Breast epithelium (tissue), 4 donors: ENCODE measurements at places on chromosomes 3 and 15. TPM values are rescaled to one million over a fixed set of nuclear protein-coding genes. Genes with fewer than 3 reads are reported as not detected.
A peak's percentile ranks its signal among the peaks of the same experiment; 100 is the strongest.

Gene CISH
- 29.6 TPM for total RNA-seq

Gene TRIM59
- total RNA-seq: 3.9 TPM

Gene ONECUT1
- total RNA-seq: not detected

Gene FHIT
- 19.2 TPM for total RNA-seq

Gene STRA6
- total RNA-seq: 1.0 TPM

Gene PLSCR5
- not detected for total RNA-seq

Gene VPS18
- total RNA-seq: 23.2 TPM

Gene GPR176
- 9.4 TPM for total RNA-seq

Gene SKOR1
- total RNA-seq: 0.98 TPM

Gene ST6GAL1
- 42.3 TPM for total RNA-seq

Gene GOLGA8T
- not detected for total RNA-seq

DNA sequence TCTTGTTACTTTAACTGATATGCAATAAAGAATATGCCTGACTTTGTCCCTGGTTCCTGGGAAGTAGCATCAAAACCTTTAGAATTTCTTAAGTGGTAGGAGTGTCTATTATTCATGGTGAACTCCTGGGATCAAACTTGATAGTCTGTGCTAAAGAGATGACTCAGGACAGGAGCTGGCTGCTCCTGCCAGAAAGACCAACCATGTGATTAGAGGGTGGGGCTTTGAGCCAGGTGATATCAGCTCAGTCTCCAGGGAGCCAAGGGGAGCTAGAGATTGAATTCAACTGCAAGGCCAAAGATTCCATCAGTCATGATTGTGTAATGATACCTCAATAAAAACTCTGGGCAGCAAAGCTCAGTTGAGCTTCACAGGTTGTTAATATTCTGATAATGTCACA is 20.6 kb upstream of the TMC3 start:
- no peaks in the 10 kb centered on the region for H3K27me3 ChIP-seq
- H3K4me3 ChIP-seq: no peak overlapping the region
- no peak for DNase-seq
- H3K4me1 ChIP-seq: no peaks in the 10 kb centered on the region
- no peak overlapping the region for H3K27ac ChIP-seq

- DNase-seq: no peak
- H3K4me3 ChIP-seq: peak overlapping the region; percentile 95
- H3K27ac ChIP-seq: peak overlapping the region; percentile 99
Observed at GRCh38 chr15:65790694-65791334, 1.3 kb downstream of the DENND4A start.

- H3K4me3 ChIP-seq: no peak overlapping the region
- H3K27ac ChIP-seq: no peak overlapping the region
- no peaks in the 10 kb centered on the region for H3K36me3 ChIP-seq
- H3K27me3 ChIP-seq: no peaks in the 10 kb centered on the region
- H3K4me1 ChIP-seq: no peaks in the 10 kb centered on the region
Observed at GRCh38 chr3:169308654-169309250, 354.8 kb downstream of the MECOM start.

- no peak for DNase-seq
- H3K36me3 ChIP-seq: no peaks in the 10 kb centered on the region
- H3K4me3 ChIP-seq: no peak overlapping the region
- H3K4me1 ChIP-seq: no peaks in the 10 kb centered on the region
Observed at GRCh38 chr3:192899540-192899982, 18.1 kb downstream of the MB21D2 start.

DNA sequence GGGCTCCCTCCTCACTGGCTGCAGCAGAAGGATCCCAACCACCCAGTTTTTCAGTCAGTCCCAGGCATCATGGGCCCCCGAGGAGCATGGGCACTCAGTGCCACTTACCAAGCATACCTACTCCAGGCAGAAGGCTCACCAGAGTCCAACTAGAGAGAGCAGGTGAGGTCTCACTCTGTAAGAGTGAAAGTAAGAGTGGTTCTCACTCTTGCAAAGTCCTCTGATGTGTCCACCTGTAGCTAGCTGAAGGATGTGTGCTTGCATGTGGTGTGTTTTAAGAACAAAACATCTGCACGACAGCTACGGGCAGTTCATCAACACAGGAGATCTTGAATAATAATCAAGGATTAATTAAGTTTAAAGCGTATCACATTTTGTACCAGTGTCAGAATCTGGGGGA is 49.7 kb downstream of the CCK start:
- H3K4me1 ChIP-seq: no peaks in the 10 kb centered on the region
- DNase-seq: no peak
- H3K27ac ChIP-seq: no peak overlapping the region
- no peaks in the 10 kb centered on the region for H3K27me3 ChIP-seq
- H3K36me3 ChIP-seq: no peaks in the 10 kb centered on the region

DNA sequence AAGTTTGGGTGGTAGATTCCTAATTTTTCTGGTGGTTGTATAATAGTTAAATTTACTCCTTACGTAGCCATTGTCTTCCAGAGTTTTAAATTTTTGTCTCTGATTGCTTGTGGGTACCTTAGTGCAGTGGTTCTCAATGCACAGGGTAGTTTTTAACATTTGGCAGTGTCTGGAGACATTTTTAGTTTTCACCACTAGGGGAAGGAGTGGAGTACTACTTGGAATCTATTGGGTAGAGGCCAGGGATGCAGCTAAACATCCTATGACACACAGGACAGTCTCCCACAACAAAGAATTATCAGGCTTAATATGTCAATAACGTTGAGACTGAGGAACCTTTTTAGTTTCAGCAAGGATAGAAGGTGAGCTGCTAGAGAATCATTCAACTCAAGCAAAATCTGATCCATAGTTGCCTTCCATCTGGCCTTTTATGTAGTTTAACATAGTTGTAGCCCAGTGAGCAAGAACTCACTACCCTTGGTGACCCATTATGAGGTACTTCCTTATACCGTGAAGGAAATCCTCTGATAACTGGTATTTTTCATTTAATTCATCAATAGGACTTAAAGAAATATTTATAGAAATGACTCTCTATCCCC is 8.6 kb upstream of the STX19 start:
- H3K27ac ChIP-seq: no peak overlapping the region
- no peak overlapping the region for H3K4me3 ChIP-seq
- no peaks in the 10 kb centered on the region for H3K27me3 ChIP-seq
- no peaks in the 10 kb centered on the region for H3K4me1 ChIP-seq
- H3K36me3 ChIP-seq: no peaks in the 10 kb centered on the region

GRCh38 chr3:33217866-33218445 is 654 bp downstream of the SUSD5 start:
- no peak for DNase-seq
- H3K36me3 ChIP-seq: no peaks in the 10 kb centered on the region
- peak overlapping the region; percentile 48 for H3K4me3 ChIP-seq
- H3K27ac ChIP-seq: no peak overlapping the region
- no peaks in the 10 kb centered on the region for H3K4me1 ChIP-seq

DNA sequence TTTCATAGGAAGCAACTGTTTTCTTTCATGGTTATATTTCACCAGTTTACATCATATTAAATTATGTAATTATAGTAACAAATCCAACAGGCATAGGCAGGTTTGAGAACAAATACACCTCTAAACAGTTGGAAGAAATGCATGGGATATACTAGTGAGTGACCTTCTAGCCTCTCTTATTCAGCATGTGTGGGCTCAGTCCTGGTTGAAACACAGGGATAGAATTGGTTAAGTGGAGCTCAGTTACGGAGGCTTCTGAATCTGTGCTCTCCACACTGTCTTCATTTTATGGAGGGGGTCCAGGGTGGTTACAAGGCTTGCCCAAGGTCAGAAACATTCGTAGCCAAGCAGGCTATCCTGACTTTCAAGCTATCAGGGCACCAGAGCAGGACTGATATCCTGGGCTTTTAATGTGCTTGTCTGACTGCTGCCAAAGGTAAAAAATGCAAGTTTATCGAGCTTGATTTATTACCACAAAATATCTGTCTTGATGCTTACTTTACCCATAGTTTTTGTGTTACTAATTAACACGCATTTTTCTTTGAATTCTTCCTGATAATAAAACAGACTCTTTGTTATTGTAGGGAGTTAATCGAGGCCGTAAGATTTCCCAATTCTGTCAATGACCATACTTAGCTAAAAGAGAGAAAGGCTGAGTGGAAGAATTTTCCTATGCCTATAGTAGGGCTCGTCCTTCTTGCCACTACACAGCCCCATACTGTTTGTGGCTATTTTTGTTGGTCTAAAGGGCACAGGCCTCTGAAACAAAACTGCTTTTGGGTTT is 89.6 kb downstream of the FILIP1L start:
- no peak for DNase-seq
- H3K4me3 ChIP-seq: no peak overlapping the region
- H3K36me3 ChIP-seq: no peaks in the 10 kb centered on the region
- H3K27me3 ChIP-seq: no peaks in the 10 kb centered on the region
- H3K27ac ChIP-seq: no peak overlapping the region
- no peaks in the 10 kb centered on the region for H3K4me1 ChIP-seq

GRCh38 chr3:176469694-176470205 is 727.5 kb downstream of the TBL1XR1 start:
- no peak overlapping the region for H3K27ac ChIP-seq
- no peak for DNase-seq
- no peaks in the 10 kb centered on the region for H3K27me3 ChIP-seq
- H3K4me1 ChIP-seq: no peaks in the 10 kb centered on the region

DNA sequence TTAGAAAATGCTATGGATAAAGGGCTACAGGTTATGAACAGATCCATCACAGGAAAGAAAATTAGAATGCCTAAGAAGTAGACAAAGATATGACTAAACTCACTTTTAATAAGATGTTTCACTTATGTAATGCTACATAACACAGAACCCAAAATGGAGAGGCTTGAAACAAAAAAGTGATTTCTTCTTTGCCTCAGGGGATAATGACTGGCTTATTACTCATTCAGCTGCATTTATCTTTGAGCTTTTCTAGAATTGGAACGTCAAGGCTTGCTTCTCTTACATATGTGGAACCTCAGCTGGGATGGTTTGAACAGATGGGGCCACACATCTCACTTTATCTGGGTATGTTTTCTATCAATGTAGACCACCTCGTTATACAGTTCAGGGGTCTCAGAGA is 120.6 kb upstream of the EPHA3 start:
- no peaks in the 10 kb centered on the region for H3K36me3 ChIP-seq
- no peaks in the 10 kb centered on the region for H3K4me1 ChIP-seq
- H3K4me3 ChIP-seq: no peak overlapping the region

GRCh38 chr3:193174140-193174539 is 66.9 kb upstream of the PLAAT1 start:
- DNase-seq: no peak
- no peak overlapping the region for H3K4me3 ChIP-seq
- H3K27me3 ChIP-seq: no peaks in the 10 kb centered on the region
- no peaks in the 10 kb centered on the region for H3K36me3 ChIP-seq
- H3K4me1 ChIP-seq: no peaks in the 10 kb centered on the region

- no peaks in the 10 kb centered on the region for H3K36me3 ChIP-seq
- no peak overlapping the region for H3K27ac ChIP-seq
- DNase-seq: no peak
- no peak overlapping the region for H3K4me3 ChIP-seq
- H3K27me3 ChIP-seq: no peaks in the 10 kb centered on the region
Observed at GRCh38 chr3:127585163-127585812, 5.2 kb downstream of the TPRA1 start.

DNA sequence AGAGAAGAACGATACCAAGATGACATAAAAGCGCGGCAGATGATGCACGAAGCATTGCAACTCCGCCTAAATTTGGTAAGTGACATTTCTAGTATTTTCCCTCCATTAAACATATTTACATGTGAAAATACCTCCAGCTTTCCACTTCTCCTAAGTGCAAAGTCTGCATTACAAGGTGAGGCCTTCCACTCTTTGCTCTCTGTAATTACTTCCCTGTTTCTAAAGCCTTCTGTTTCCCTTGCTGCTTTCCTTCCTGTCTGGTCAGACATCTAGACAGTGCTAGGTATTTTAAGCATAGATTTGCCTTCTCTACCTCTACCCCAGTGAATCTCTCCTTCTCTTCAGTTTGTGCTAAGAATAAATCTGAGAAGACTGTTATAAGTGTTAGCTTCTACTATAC is 1.9 kb downstream of the P2RY12 start:
- no peaks in the 10 kb centered on the region for H3K4me1 ChIP-seq
- no peak overlapping the region for H3K4me3 ChIP-seq
- no peaks in the 10 kb centered on the region for H3K27me3 ChIP-seq

DNA sequence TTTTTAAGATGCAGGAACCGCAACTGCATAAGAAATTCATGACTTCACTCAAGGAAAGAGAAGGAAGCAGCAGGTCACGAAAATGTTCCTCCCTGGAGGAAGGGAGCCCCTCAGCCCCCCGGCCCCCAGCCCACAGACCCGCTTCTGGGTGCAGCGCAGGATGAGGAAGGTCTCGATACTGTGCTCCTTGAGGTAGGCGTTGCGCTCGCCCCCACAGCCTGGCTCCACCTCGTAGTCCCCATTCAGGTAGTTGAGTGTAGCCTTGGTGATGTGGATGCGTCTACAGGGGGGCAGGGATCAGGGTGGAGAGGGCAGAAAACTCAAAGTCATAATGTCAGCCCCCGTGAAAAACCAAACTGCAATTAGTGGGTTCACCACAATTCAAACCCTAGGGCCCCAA is 121.4 kb downstream of the ADCY5 start:
- peaks cover 12% of the 10 kb centered on the region for H3K4me1 ChIP-seq
- no peak overlapping the region for H3K4me3 ChIP-seq
- no peaks in the 10 kb centered on the region for H3K36me3 ChIP-seq
- no peak for DNase-seq
- no peaks in the 10 kb centered on the region for H3K27me3 ChIP-seq
